ENCODE measurements at places on chromosomes 6 and 20.

- DNase-seq, result no peak
Observed at GRCh38 chr6:155909710-155910109, 454.1 kb upstream of the NOX3 start.

GRCh38 chr6:5025911-5026819 is 22.3 kb upstream of the RPP40 start:
- no peak for DNase-seq

GRCh38 chr6:30893001-30893591 is 8.8 kb downstream of the DDR1 start:
- DNase-seq, result no peak

GRCh38 chr6:2971420-2972218 is at the start of gene SERPINB6:
Gene SERPINB6 (minus strand): TSS chr6:2971567. CDS start chr6:2959332, 12,235 bp downstream.
- peak; percentile 72 for DNase-seq

DNA sequence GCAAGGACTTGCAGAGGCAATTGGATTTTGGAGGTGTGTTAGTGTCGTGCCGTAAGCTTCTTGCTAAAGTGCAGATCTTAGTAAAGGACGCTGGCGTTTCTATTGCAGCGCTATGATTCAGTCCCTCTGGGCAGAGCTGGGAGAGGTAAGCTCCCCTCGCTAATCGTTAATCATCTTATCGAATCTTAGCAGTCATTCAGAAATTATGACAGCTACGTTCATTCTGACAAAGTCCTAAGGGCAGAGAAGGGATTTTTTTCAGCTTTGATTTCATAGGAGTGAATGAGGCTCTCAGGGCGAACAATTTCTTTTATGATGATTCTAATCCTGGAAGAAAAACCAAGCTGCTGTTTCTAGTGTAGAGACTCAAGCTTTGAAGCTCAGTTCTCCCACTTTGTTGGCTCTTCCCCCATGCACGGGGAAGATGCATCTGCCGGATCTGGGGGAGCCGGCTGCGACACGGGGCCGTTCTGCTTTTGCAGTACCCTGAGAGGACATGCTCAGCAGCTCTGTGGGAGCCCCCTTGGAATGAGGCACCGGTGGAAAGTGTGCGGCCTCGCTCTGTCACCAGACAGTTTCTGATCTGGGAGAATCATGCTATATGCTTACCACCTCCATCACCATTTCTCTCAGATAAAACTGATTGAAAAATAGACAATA is 79.1 kb upstream of the SLC22A23 start:
- no peak for DNase-seq

DNA sequence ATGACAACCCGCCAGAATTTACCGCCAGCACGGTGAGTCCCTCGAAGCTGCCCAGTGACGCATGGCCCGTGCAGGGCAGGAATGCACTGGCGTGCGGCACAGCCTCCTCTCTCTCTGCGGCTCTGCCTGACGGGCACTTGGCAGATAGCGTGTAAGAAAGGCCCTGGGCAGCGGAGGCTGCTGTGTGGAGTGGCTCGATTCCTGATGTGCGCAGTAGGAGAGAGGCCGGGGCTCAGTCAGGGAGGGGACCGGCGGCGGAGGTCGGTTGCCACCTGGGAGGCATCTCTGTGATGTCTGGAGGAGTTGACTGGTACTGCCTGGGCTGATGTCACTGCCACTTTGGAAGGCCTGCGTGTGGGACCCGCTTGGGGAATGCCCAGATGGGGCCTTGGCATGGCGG is 170.7 kb downstream of the TAF4 start:
- no peak for DNase-seq

- DNase-seq, result no peak
Observed at GRCh38 chr6:76708641-76709331, 636.3 kb upstream of the IMPG1 start.

DNA sequence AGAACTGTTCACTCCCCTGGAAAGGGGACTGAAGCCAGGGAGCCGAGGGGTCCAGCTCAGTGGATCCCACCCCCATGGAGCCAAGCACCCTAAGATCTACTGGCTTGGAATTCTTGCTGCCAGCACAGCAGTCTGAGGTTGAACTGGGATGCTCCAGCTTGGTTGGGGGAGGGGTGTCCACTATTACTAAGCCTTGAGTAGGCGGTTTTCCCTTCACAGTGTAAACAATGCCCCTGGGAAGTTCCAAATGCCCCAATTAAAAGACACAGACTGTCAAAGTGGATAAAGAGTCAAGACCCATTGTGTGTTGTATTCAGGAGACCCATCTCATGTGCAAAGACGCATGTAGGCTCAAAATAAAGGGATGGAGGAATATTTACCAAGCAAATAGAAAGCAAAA is 150.2 kb downstream of the LPA start:
- DNase-seq, result no peak

GRCh38 chr6:131980791-131981623 is 29.8 kb upstream of the CCN2 start:
- no peak for DNase-seq

GRCh38 chr20:20712004-20712473 is 405 bp downstream of the RALGAPA2 start:
- peak; percentile 4 for DNase-seq

DNA sequence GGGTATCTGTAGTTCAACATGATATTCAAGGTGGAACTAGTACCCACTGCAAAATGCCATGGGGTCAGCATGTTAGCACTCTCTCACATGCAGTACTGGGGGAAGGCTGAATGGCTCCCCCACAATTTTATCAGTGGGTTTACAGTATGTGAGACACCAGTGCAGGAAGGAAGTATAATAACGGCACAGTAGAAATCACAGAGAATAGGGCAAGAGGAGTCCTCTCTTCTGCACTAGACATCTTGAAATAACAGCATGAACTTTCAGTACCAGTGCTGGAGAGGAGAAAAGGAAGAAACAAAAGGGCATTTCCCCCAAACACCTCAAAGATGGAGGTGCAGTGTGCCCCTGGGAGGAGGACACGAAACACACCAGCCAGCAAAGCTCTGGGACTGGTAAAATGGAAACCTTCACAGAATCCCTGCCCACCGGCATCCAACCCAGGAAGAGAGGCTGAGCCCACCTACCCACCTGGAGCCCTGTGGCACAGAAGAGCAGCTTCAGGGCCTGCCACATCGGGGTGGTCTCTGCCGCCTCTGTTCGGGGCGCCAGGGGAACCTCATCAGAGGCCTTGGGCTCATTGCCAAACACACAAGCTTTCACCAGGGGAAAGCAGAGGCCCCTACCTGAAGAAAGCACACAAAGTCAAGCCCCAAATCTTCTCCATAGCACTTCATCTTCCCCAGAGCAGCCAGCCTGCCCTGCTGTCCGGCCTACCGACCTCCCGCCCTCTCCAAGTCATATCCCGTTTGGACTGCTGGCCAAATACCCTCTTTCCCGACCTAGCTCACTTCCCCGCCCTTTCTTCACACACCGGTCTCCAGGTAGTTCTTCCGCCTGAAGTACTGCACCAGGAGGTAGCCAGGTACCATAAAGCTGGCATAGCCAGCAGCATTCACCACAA is 1.2 kb downstream of the SLC35B2 start:
- DNase-seq, result peak; percentile 24

DNA sequence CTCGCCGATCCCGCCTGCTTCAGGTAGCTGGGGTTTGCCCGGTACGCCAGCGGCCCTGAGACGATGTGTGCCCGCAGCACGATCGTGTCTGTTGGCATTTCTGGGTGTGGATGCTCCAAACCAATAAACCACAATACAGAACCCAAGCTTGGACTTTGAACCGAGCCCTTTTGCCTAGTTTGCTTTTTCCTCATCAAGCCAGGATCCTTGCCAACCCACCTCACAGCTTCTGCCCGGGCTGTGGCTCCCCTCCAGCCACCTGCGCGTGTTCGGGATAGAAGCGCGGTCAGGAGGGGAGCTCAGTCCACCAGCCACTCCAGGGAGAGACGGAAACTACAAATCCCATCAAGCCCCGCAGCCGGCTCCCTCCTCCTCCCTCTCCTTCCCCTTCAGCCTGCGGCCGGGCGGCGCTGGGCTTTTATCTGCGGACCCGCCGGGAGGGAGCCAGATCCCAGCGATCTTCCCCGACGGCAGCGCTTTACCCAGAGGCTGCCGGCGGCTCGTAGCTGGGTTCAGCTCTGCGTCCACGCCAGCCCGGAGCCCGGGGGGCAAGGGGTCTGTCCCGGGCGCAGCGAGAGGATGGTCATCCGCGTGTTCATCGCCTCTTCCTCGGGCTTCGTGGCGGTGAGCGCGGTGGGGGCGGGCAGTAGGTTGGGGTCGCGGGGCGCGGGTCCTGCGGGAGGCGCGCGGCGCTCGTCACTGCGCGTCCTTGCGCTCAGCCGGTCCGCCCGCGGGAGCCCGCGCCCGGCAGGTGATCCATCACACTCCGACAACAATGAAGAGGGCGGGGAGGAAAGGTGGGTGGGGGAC is at the start of gene SH3BGRL2:
TSS of gene SH3BGRL2 (plus strand) at position 447 of the 810 bp plus-strand sequence. CDS start at position 580, 133 bp downstream.
- peak; percentile 71 for DNase-seq

DNA sequence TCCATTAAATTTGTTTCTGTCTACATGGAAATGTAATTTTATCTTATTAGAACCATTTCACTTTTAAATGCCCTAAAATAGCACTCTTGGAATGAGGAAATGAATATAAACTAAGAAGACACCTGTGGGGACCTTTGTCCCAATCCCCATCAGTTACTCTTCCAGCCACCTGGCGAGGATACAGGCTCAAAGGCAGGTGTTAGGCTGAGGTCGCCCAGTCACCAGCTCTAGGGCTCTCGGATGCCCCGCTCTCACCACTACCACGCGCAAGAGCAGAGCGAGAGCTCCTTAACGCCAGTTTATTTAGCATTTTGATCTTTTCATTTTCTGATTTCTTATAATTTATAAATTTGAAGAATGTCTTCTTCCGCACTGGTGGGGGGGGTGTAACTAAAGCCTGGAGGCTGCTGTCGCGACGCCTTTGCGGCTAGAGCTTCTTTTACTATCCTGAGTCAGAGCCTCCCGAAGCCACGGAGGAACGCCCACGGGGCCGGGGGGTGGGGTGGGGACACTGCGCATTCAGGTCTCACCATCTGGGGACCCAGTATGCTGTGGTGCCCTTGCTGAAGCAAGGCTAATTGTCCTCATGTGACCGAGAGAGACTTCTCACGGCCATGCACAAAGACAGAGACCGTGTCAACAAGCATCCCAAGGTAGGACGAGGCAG is 38.7 kb upstream of the AFDN start:
- DNase-seq, result no peak

- no peak for DNase-seq
Observed at GRCh38 chr6:52304983-52305390, 20.4 kb upstream of the MCM3 start.

- no peak for DNase-seq
Observed at GRCh38 chr6:111739257-111739696, 133.6 kb upstream of the TRAF3IP2 start.

DNA sequence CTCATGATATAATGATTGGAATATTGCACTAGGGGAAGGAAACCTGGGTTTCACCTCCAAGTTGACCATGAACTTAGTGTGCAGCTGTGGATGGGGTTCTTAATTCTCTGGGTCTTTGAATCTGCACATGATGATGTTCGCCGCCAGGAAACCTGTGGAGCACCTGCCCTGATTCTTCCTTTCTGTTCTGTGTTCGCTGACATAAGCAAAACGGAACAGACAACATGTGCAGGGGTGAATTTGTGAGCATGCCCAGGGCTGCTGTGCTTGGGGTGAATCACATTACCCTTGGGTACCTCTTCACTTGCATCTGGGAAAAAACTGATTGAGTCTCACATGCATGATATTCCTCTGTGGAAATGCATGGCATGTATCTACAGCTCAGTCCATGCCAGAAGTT is 48.8 kb downstream of the CAP2 start:
- DNase-seq, result no peak

DNA sequence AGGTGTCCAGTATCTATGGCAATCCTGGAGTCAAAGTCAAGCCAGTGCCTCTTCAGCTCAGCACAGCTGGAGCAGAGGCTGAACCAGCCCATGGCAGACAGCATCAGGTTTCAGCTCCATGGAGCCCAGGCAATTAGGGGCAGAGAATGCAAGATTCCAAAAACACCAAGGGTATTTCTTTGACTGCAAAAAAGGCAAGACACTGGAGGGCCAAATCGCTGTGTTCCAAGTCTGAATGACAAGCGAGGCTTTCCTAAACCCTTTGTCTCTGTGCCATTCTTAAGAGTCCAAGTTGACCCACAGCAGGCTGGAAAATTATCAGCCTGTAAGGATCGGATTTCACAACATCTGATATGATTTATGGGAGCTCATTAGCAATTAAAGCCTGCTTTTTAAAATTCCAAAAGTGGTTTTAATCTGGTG is 49.7 kb upstream of the TGM3 start:
- no peak for DNase-seq

- no peak for DNase-seq
Observed at GRCh38 chr20:16111172-16111832, 461.9 kb downstream of the KIF16B start.

GRCh38 chr6:16512544-16513290 is 248.5 kb downstream of the ATXN1 start:
- DNase-seq, result no peak

DNA sequence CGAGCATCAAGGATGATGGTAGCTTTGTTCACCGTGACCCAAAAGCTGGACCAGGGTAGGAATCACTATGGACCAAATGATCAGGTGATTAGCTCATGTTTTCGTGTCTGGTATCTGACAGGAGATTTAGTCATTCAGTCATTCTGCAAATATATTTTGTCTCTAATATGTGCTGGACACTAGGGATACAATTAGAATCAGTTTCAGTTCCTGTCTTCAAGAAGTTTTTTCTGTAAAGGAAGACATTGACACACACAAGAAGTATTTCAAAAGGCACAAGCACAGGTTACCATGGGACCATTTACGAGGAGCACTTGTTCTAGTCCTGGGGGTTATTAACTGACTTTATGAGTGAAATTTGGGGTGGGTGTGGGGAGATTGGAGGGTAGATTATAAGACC is 244.9 kb downstream of the HIVEP2 start:
- DNase-seq, result no peak

GRCh38 chr6:147675281-147675680 is 166.8 kb downstream of the SAMD5 start:
- no peak for DNase-seq

DNA sequence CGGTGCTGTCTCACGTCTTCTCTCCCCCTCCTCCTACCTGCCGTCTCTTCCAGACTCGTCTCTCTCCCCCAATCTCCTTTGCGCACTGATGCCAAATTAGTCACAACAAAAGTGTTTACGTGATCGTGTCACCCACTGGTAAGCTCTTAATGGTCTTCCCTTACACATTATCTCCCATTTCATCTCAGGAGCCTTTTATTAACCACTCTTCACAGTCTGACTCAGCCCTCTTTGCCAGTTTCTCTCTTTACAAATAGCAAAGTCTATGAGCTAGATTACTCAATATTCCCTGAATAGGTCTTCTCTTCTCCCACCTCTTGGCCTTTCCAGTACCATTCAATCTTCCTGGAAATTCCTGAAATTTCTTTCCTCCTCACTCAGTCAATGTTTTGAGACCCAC is 247.0 kb downstream of the ESR1 start:
- DNase-seq, result peak; percentile 2

Measured in ACHN (cell line).